Choroid plexus epithelial cell (primary cell): ENCODE measurements at places on chromosomes 5 and 9.

DNA sequence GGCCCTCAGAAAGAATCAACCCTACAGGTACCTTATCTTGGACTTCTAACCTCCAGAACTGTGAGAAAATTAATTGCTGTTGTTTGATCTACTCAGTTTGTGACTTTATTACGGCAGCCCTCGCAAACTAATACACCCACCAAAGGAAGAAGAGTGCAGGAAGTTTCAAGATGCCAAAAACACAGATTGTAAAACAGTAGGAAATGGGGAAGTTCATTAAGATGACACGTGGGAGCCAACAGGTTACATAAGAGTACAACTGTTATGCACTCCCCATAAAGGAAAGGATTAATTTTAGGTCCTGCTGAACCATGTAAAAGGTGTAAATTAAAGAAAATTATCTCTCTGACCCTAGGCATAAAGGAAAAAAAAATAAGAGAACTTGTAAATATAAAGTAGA lies 294.3 kb downstream of the EPB41L4A start:
- DNase-seq = no peak

DNA sequence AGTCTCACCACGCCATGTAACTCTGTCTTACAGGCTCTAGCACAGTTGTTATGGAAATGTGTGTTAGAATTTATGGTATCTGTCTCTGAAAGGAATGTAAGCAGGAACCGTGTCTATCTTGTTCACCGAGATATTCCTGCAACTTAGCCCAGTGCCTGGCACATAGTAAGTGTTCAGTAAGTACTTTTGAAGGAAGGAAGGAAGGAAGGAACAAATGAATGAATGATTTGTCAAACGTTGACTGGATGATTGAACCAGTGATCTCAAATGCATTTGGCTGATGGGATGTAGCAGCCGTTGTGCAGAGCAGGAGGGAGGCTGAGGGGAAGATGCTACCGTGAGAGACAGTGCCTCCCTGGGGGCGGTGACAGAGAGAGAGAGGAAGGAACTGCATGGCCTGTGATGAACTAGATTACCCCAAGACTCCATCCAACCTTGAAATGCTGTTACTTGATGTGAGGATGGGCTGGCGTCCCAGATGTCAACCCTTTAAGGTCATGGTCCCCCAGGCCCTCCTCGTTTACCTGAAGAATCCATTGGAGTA lies 47.5 kb upstream of the PPARGC1B start:
- DNase-seq = no peak

GRCh38 chr5:129617206-129617605 lies 130.7 kb upstream of the MINAR2 start:
- no peak for DNase-seq

DNA sequence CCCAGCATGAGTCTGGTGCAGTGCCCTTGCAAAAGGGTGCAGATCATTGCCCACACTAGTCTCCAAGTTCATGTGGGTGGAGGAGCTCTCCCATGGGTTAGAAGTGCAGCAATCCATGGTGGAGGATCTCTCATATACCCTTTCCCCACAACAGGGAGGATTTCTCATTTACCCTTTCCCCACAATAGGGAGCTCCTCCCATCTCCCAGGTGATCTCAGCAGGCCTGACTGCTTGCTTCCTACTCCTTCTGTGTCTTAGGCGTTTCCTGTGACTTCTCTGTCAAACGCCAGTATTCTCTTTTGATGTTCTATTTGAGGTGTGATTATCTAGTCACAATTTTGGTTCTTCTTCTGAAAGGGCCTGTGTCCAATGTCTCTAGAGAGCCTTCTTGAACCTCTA lies 133.8 kb upstream of the RFX3 start:
- DNase-seq = no peak

DNA sequence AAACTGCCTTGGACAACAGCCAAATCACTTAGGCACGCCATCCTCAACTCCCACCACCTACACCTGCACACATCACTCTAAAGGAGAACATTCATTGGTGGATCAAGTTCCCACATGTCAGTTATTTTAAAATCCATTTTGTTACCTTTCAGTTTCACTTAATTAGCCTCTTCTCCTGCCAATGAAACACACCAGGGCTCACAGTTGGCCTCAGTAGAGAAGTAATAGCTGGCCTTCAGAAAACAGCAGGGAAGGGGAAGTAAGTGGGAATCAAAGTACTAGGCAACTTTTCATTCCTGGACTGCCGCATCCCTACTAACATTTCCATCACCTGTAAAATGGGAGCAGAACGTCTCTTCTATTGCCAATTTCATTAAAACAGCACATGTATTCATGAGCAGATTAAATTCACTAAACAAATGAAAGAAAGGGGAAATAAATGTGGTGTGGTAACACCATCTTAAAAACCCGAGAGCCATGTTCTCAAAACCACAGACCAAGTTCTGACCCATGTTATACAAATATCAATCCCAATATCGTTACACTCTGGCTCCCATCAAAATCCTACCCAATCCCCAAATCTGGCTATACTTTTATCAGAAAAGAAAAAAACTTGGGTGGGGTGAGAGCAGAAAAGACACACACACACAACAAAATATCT lies 1.7 kb downstream of the SIL1 start:
- DNase-seq = no peak

- DNase-seq = no peak
Observed at GRCh38 chr9:73202980-73203379, 51.3 kb downstream of the ANXA1 start.

GRCh38 chr9:107447834-107448233 lies 41.7 kb downstream of the KLF4 start:
- DNase-seq = no peak

DNA sequence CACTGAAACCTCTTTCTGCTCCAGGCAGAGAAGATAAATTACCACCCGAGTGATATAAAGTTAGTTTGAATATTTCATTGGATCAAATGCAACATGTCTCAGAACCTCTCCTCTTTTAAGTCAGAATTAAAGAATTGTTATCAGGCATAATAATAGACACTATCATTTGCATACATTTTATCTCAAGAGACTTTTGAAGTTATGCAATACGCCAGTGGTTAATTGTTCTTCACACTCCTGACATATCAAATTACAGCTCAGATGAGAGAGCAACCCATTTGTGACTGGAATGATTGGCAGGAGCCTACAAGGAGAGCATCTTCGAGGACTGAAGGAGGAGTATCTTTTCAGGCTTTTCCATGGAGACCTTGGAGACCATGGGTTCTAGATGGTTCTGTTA lies 452.2 kb downstream of the KDM4C start:
- DNase-seq = no peak

GRCh38 chr9:87269296-87270176 lies 228.1 kb upstream of the DAPK1 start:
- no peak for DNase-seq

GRCh38 chr5:109105631-109106267 lies 304.0 kb downstream of the PJA2 start:
- peak; percentile 81 for DNase-seq

GRCh38 chr5:170097934-170098333 lies 7.8 kb upstream of the FOXI1 start:
- DNase-seq = no peak

GRCh38 chr9:113927277-113927676 lies 51.2 kb downstream of the ZNF618 start:
- DNase-seq = no peak

GRCh38 chr9:131745610-131746009 lies 5.7 kb upstream of the RAPGEF1 start:
- no peak for DNase-seq

- no peak for DNase-seq
Observed at GRCh38 chr5:147321569-147321968, 86.7 kb downstream of the STK32A start.

DNA sequence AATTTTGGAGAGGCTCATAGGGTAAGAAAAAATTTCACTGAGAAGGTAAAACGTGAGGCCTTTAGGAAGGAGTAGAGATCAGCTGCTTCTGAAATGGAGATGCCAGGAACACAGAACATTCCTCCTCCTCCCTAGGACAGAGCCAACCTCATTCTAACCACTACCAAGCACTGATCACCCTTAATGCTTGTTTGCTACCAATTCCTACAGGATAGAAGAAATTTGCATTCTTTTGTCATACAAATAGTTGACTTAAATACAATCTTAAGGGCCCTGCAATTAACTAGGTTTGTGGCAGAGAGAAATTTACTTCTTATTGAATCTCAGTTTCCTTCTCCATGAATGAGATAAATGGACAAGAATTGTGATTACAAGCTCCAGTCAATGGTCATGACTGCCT lies 780.2 kb upstream of the WWC1 start:
- DNase-seq = no peak

DNA sequence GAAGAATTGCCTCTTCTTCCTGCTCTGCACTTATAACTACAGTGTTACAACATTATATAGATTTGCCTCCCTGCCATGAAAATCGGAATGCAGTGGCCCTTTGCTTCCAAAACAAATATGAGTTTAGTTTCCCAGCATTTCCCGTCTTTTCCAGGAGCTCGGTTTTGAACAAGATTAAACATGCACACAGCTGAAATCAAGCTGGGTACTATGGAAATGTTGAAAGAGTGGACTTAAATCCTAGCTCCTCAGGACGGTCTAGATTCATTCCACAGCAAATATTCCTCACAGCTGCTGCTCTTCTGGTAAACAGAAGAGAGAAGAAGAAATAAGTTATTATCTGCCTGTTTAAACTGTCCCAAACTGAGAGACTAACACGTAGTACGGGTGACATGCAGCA lies 161.4 kb downstream of the PIK3R1 start:
- DNase-seq = peak; percentile 39

DNA sequence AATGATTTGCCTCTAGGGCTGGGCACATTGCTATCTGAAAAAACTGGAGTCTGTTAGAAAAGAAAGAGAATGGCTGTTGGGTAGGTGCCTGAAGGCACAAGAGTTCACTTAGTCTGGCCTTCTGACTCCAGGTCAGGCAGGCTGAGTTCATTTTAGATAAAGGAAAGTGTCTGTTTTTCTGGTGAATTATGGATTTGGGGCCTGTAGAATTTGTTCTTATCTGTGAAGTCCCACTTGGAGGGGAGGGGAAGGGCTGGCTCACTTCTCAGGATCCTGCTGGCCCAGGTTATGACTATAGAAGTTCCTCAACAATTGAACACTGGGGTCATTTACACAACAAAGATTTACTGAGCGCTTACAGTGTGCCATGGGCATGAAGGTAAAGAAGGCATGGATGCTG lies 11.5 kb upstream of the SEPTIN8 start:
- no peak for DNase-seq

- no peak for DNase-seq
Observed at GRCh38 chr9:81377320-81377719, 312.0 kb downstream of the TLE1 start.
